ENCODE measurements at places on chromosomes 12 and 14. TPM values are rescaled to one million over a fixed set of nuclear protein-coding genes. Genes with fewer than 3 reads are reported as not detected.

MYL2 gene
- 35,570 TPM for total RNA-seq

SSPN gene
- total RNA-seq: 50.0 TPM

SLCO1B1 gene
- total RNA-seq: not detected

SMARCD1 gene
- total RNA-seq: 15.1 TPM

CACNA2D4 gene
- total RNA-seq: 0.69 TPM

MED13L gene
- total RNA-seq: 68.7 TPM

KRT6C gene
- not detected for total RNA-seq

MYH6 gene
- total RNA-seq: 1,271 TPM

All from heart left ventricle (tissue), 16 donors.